ENCODE measurements at places on chromosomes 5 and 9.

DNA sequence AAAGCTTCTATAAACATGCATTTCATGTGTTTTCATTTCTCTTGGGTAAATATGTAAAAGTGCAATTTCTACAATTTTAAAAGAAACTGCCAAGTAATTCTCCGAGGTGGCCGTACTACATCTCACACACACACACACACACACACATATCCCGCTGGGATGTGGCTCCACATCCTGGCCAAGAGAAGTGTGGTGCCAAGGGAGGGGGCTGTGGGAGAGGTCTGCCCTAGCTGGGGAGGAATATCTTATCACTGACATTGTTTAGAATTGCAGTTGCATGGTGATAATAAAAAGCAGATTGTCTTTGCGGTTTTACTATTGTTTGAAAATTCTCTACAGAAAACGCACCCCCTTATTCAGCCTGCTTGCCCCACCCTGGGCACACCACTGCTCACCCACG, 558.4 kb downstream of the BNC2 start:
- DNase-seq: no peak

DNA sequence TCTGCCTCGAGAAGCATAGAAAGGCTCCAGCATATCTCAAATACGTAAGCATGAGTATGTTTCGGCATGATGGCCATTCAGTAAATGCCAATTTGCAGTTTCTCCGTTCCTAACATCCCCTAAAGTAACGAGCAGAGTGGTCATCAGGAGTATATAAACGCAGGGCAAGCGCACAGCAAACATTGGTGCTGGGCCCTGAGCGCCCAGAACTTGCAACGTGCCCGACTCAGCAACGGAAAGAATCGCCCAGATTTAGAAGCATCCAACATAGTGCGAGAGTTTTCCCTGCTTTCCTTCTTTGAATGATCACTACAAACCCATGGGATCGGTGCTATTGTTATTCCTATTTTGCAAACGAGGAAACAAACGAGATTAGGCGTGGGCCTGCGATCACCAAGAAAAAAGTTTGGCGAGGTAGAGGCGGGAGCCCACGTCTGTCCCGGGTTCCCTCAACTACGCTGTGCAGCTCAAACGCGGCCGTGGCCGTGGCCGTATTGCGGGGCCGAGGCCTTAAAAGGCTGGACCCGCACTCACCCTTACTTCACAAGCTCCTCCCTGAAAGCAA, 505 bp downstream of the RPS14 start:
- no peak for DNase-seq

DNA sequence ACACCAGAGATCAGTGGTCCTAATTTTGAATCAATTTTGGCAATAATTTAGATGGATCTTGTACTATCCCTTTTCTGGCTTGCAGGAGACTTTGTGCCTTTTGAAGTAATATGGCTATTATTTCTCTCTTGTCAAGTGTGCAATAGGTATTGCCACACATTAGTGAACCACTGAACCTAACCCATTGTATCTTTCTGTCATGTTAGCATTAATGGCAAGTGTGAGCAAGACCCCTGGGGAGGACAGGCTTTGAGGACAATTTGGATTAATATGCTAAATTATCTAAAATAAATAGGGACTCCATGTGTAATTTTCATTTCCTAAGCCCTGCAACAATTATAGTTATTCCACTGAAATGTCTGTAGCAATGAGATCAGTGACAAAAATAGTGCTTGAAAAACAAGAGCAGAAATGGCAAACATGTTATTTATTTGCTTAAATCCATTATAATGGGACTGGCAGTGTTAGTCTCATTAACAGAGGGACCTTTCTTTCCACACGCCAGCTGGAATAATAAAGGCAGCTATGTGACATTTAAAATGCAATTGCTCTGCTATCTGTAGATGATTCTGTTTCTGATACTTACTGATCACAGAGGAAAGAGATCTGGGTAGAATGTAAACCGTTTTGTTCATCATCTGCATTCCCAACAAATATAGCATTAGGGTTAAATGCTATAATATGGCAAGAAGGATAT, 753.3 kb upstream of the ZNF608 start:
- DNase-seq: no peak

- no peak for DNase-seq
Observed at GRCh38 chr5:39892708-39893107, 467.9 kb upstream of the DAB2 start.

GRCh38 chr5:128257076-128257475, 173.5 kb downstream of the SLC12A2 start:
- no peak for DNase-seq

- no peak for DNase-seq
Observed at GRCh38 chr9:84710701-84711397, 41.3 kb downstream of the NTRK2 start.

DNA sequence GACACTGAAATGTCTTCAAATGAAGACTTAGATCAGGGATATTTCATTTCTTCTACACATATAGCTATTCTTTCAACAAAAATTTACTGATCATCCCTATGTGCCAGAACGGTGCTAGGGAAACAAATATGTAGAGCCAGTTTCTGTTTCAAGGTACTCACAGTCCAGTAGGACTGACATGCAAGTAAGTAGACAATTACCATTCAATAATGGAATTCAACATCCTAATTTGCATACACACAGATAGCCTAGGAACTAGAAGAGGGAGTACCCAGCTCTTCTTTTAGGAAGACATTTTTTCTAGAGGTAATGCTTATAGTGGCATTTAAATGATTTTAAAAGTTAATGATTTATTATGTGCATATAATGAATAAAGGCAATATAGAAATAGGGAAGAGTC, 388.8 kb downstream of the ZSWIM6 start:
- DNase-seq: no peak

GRCh38 chr5:9713356-9713755, 83.2 kb upstream of the TAS2R1 start:
- no peak for DNase-seq

GRCh38 chr9:137744632-137745183, 125.9 kb downstream of the EHMT1 start:
- no peak for DNase-seq

GRCh38 chr9:26033336-26033735, 355.1 kb upstream of the TUSC1 start:
- DNase-seq: no peak

DNA sequence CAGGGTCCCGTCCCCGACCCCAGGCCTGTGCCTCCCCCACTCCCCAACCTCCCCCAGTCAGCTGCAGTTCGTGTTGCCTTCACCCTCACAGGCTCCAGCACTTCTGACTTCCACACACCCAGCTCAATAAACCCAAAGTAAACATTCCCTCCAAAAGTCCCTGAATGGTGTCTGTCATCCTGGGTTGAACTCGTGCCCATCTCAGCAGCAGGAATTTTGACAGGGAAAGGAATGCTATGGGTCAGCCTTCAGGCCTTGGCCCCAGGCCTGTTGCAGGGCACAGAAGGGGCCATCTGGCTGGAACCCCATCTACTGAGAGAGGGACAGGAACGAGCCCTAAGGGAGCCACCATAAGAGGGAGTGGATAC, 29.6 kb upstream of the CNOT6 start:
- no peak for DNase-seq
